Tibial nerve (tissue), 4 donors: ENCODE measurements at places on chromosomes 6 and 20. TPM values are rescaled to one million over a fixed set of nuclear protein-coding genes. Genes with fewer than 3 reads are reported as not detected.

DNA sequence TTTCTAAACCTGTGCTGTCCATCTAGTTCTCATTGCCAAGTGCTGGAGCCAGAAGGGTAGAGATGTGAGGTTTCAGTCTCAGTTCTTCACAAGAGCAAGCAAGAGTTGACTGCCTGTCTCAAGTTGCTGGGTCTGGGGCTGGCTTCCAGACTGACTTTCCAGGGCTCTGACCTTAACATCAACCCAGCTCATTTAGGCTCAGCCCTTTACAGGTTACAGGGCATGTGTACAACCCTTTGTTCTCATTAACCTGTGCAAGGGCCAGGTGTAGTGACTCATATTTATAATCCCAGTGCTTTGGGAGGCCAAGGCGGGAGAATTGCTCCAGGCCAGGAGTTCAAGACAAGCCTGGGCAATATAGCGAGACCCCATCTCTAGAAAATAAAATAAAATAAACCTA is 30.6 kb downstream of the FITM2 start:
- H3K27ac ChIP-seq = no peak overlapping the region
- H3K36me3 ChIP-seq = peaks cover 22% of the 10 kb centered on the region
- H3K27me3 ChIP-seq = no peaks in the 10 kb centered on the region
- DNase-seq = no peak

Gene SLC22A1
- 1.5 TPM for total RNA-seq

Gene WFDC10B
- total RNA-seq = not detected

Gene KIFC1
- total RNA-seq = 0.42 TPM

Gene NRSN1
- not detected for total RNA-seq

DNA sequence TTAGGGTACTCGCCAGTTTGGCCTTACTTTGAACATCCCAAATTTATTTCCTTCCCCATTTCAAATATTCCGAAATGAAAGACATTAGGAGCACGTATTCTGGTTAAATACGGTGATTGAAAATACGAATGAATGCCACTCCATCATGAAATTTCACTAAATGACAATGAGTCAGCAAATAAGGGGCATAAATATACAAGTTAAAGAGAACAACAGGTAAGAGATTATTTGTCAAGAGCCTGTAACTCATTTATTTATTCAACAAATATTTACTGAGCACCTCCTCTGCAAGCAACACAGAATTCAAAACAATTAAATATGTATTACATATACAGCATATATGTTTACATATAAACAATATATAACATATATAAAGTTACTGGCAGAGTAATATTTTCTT is 44.8 kb downstream of the MYB start:
- no peaks in the 10 kb centered on the region for H3K36me3 ChIP-seq
- H3K27ac ChIP-seq = no peak overlapping the region
- H3K27me3 ChIP-seq = no peaks in the 10 kb centered on the region
- H3K4me1 ChIP-seq = no peaks in the 10 kb centered on the region

Gene BCAS4
- 0.30 TPM for total RNA-seq

DNA sequence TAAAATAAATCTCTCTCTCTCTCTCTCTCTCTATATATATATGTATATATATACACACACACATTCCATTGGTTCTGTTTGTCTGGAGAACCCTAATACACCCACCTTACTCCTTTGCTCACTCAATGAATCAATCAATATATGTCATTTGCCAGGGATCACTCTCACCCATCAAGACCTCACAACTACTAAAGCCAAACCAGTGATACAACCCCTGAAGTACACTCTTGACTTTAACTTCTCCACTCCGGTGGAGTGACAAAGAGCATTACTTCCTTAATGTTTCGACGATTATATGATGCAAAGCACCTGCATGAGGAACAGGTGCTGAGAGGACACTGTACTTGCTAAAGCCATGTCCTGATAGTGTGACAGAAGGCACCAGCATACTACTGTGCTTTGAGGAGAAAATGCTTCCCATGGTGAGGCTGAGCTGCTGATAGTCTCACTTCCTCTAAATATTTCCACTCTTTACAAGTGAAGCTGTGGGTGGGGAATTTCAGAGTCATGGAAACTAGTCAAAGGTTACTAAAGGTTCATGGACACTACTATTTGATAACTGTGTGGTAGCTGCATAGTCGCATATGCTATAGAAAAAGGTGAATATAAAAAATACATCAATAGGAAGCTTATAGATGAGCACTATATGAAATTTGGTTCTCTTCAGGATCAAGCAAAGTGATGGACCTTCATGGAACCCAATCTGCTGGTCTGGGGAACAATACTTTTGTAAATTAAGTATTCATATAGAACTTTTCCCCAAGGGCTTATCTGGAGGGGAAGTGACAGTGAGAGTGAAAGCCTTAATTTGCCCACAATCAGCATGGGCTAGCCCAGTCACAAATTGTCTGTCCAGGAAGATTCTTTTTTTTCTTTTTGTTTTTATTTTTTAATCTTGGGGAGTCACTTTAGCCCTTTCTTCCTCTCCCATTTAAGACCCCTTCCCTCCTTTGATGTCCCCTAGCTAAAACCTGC is 141.9 kb upstream of the NEDD9 start:
- no peak for DNase-seq
- H3K4me3 ChIP-seq = no peak overlapping the region
- H3K27me3 ChIP-seq = no peaks in the 10 kb centered on the region
- no peaks in the 10 kb centered on the region for H3K36me3 ChIP-seq
- H3K4me1 ChIP-seq = peaks cover 15% of the 10 kb centered on the region
- H3K27ac ChIP-seq = no peak overlapping the region

GRCh38 chr20:37387519-37388269 is 41.8 kb downstream of the SRC start:
- DNase-seq = no peak
- H3K27me3 ChIP-seq = no peaks in the 10 kb centered on the region
- peaks cover 3% of the 10 kb centered on the region for H3K4me1 ChIP-seq
- H3K36me3 ChIP-seq = peaks cover 65% of the 10 kb centered on the region
